ENCODE measurements at places on chromosomes 16 and 17. TPM values are rescaled to one million over a fixed set of nuclear protein-coding genes. Genes with fewer than 3 reads are reported as not detected.

- H3K27ac ChIP-seq: no peak overlapping the region
- no peaks in the 10 kb centered on the region for H3K36me3 ChIP-seq
- H3K27me3 ChIP-seq: peaks cover 14% of the 10 kb centered on the region
- DNase-seq: peak; percentile 97
These were observed 146.4 kb downstream of the SPECC1 start for GRCh38 chr17:20155258-20156195.

The PPY gene
- not detected for polyA plus RNA-seq

The KRT13 gene
- not detected for polyA plus RNA-seq

- peaks cover 46% of the 10 kb centered on the region for H3K4me1 ChIP-seq
- H3K27me3 ChIP-seq: peaks cover 6% of the 10 kb centered on the region
- peak overlapping the region; percentile 46 for H3K27ac ChIP-seq
- peak overlapping the region; percentile 97 for H3K4me3 ChIP-seq
- H3K36me3 ChIP-seq: no peaks in the 10 kb centered on the region
These were observed 64.6 kb downstream of the KPNA2 start for GRCh38 chr17:68100000-68100641.

DNA sequence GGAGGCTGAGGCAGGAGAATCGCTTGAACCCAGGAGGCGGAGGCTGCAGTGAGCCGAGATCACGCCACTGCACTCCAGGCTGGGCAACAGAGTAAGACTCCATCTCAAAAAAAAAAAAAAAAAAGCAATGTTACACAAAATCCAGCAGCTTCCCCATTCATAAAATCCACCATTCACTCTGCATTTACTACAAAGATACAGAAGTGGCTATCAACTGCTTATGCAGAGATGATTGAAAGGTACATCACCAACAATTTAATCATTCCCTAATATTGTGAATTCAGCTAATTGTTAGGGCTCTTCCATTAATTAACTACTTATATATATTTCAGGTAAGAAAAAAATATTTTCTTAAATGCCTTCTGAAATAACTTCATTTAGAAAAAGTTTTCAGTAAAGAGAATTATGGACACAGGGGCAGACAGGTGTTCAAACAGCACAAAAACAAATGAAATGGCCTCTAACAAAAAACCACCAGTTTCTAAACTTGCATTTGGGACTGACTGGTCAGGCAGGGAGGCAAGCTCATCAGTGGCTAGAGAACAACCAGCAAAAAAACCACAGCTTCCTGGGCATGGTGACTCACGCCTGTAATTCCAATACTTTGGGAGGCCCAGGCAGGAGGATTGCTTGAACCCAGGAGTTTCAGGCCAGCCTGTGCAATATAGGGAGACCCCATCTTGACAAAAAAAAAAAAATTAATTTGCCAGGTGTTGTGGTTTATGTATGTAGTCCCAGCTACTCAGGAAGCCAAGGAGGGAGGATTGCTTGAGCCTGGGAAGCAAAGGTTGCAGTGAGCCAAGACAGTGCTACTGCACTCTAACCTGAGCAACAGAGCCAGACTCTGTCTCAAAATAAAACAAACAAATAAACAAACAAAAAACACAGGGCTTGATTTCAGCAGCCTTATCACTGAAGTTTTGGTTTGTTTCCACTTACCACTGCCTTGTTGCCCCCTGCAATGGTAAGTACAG lies 26.3 kb downstream of the ERN1 start:
- peaks cover 2% of the 10 kb centered on the region for H3K27me3 ChIP-seq
- H3K4me1 ChIP-seq: peaks cover 48% of the 10 kb centered on the region
- H3K36me3 ChIP-seq: no peaks in the 10 kb centered on the region
- no peak for DNase-seq
- peak overlapping the region; percentile 67 for H3K27ac ChIP-seq

DNA sequence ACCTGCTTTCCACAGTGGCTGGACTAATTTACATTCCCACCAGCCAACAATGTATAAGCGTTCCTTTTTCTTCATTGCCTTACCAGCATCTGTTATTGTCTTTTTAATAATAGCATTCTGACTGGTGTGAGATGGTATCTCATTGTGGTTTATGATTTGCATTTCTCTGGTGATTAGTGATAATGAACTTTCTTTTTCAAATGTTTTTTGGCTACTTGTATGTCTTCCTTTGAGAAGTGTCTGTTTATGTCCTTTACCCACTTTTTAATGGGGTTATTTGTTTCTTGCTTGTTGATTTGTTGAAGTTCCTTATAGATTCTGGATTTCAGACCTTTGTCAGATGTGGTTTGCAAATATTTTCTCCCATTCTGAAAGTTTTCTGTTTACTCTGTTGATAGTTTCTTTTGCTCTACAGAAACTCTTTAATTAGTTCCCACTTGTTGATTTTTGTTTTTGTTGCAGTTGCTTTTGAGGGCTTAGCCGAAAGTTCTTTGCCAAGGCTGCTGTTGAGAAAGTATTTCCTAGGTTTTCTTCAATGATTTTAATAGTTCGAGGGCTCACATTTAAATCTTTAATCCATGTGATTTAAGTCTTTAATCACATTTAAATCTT lies 26.8 kb downstream of the ITGAM start:
- peak overlapping the region; percentile 20 for H3K4me3 ChIP-seq
- DNase-seq: no peak
- no peaks in the 10 kb centered on the region for H3K27me3 ChIP-seq
- H3K36me3 ChIP-seq: peaks cover 43% of the 10 kb centered on the region
- H3K4me1 ChIP-seq: peaks cover 62% of the 10 kb centered on the region

The P2RX1 gene
- polyA plus RNA-seq: not detected

The PRMT7 gene
- polyA plus RNA-seq: 44.2 TPM

GRCh38 chr17:64773836-64774761 lies 112.0 kb upstream of the SMURF2 start:
- H3K4me3 ChIP-seq: no peak overlapping the region
- no peak overlapping the region for H3K27ac ChIP-seq
- H3K36me3 ChIP-seq: no peaks in the 10 kb centered on the region
- no peak for DNase-seq
- H3K4me1 ChIP-seq: peaks cover 17% of the 10 kb centered on the region

GRCh38 chr17:43579566-43580140 lies 33.5 kb upstream of the ETV4 start:
- H3K27ac ChIP-seq: no peak overlapping the region
- no peak for DNase-seq
- no peak overlapping the region for H3K4me3 ChIP-seq
- H3K4me1 ChIP-seq: no peaks in the 10 kb centered on the region

GRCh38 chr16:4160658-4161430 lies 44.6 kb upstream of the ADCY9 start:
- H3K27me3 ChIP-seq: no peaks in the 10 kb centered on the region
- H3K36me3 ChIP-seq: no peaks in the 10 kb centered on the region
- no peak overlapping the region for H3K4me3 ChIP-seq
- no peak overlapping the region for H3K27ac ChIP-seq

- H3K27me3 ChIP-seq: no peaks in the 10 kb centered on the region
- DNase-seq: no peak
- H3K4me1 ChIP-seq: no peaks in the 10 kb centered on the region
These were observed 237.8 kb upstream of the GSE1 start for GRCh38 chr16:85375282-85375681.
